Endothelial cell (in vitro differentiated cells): ENCODE measurements at places on chromosomes 1 and 21.

- DNase-seq = no peak
Measured at GRCh38 chr1:215181518-215181917, 99.0 kb downstream of the KCNK2 start.

DNA sequence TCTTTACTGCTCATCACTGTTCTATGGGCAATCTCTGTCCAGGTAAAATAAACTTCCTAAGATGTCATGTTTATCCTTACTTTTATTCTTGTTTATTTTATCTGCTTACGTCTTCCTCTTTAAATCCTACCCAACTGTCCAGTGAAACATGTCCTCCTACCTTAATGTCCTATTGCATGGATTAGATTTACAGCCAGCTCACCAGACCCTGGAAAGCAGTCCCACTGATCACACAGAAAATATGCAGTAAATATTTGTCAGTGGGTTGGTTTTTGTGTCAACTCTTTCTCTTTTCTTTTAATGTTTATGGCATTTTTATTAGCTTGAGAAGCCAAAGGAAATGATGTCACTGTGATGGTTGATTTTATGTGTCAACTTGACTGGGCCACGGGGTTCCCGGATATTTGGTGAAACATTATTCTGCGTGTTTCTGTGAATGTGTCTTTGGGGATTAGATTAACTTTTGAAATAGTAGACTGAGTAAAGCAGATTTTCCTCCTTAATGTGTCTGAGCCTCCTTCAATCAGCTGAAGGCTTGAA, 258.3 kb downstream of the SRGAP2C start:
- DNase-seq = no peak

- DNase-seq = no peak
Measured at GRCh38 chr1:211017075-211017718, 116.8 kb downstream of the KCNH1 start.

GRCh38 chr1:201941420-201942128, 4.8 kb downstream of the LMOD1 start:
- peak; percentile 42 for DNase-seq

- no peak for DNase-seq
Measured at GRCh38 chr1:20138961-20139550, at the start of gene PLA2G2F. PLA2G2F (plus strand) TSS chr1:20139323; CDS start chr1:20139428, 105 bp downstream.

- DNase-seq = no peak
Measured at GRCh38 chr21:46448108-46448507, 10.6 kb upstream of the DIP2A start.

DNA sequence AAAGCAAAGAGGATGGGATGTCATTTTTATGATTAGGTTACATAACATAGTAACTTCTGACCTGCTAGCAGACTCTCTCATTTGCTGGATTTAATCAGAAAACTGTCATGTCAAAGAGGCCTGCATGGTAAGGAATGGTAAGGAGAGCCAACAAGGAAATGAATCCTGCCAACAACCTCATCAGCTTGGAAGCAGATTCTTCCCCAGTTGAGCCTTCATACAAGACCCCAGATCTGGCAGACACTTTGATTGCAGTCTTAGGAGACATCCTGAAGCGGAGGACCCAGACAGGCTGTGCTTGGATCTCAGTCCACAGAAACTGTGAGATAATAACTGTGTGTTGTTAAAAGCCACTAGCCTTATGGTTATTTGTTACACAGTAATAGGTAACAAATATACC, 27.6 kb upstream of the MARK1 start:
- no peak for DNase-seq

GRCh38 chr1:192904438-192904895, 95.6 kb downstream of the RGS2 start:
- DNase-seq = no peak

GRCh38 chr1:215887627-215888026, 320.5 kb downstream of the KCTD3 start:
- no peak for DNase-seq

DNA sequence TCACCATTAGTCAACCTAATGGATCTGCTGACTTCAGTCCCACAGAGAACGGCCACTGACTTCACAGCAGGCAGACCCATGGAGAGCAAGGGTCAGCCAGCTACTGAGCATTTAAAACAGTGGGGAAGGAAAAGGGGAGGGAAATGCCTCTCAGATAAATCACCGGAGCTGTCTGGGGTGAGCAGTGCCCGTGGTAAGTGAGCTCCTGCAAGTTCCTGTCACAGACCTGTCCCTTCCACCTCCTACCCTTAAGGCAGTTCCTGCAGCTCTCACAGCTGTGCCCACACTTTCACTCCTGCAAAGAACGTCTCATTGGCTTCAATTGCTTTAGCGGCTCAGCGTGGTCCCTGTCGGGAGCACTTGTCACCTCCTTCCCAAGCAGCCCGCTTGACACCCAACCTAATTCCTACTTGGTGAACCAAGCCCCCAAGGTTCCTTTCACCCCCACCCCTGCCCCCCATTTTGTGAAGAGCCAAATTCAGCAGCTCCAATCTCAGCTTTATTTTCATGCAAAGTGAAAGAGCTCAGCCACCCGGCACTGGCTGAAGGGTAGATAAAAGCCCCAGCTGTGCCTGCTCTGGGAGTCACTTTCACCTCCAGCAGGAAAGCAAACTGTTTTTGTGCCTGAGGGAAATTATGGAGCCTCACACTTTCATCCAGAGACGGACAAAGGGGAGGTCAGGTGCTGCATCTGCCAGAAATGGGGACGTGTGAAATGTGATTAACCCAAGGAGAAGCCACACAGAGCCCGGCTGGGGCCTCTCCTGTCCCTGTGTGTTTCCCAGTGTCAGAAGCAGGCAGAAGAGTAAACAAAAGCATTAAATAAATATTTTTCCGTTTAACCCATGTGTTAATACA, 306.2 kb downstream of the TTLL7 start:
- DNase-seq = peak; percentile 18

- DNase-seq = no peak
Measured at GRCh38 chr1:83508485-83509151, 490.3 kb downstream of the TTLL7 start.

GRCh38 chr1:43286115-43286514, 734 bp upstream of the C1orf210 start:
- no peak for DNase-seq
